ENCODE measurements at places on chromosomes 3 and 15. TPM values are rescaled to one million over a fixed set of nuclear protein-coding genes. Genes with fewer than 3 reads are reported as not detected.

The CCR3 gene
- not detected for total RNA-seq

- no peak for DNase-seq
These were observed 3.7 kb downstream of the HRG start for GRCh38 chr3:186669378-186670084.

The SH2D7 gene
- not detected for total RNA-seq

The ARNT2 gene
- total RNA-seq, result not detected

The COX5A gene
- total RNA-seq, result 60.0 TPM

The LYSMD4 gene
- 17.4 TPM for total RNA-seq

DNA sequence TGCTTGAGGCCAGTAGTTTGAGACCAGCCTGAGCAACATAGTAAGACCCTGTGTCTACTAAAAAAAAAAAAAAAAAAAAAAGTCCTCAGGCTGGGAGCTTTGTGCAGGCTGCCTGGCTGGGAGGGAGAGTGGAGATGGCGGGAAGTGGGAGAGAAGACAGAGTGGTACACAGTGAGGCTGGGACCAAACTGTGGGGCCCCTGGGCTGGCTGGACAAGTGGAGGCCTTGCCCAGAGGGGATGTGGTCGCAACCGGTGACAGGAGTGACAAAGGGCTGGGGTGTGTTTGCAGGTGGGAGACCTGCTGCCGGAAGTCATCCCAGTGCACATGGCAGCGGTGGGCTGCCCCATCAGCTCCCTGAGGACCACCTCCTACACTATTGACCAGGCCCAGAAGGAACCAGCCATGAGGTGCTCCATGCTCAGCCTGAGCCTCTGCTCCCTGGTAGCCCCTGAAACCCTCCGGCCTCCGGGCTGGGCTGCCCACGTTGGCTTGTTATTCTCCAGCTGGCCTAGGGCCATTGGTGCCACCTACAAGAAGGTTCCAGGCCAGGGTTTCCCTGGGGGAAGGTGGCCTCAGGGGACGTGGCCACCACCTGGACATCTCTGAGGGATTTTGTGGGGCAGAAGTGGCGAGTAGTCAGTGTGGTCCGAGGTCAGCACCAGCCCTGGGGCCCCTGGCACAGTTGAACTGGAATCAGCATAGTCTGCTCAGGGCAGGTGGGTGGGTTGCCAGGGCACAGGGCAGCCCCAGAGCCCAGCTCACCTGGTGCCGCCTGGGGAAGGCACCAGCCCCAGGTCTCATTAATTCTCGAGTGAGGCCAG, 22.7 kb downstream of the ACAA1 start:
- DNase-seq, result peak; percentile 36

DNA sequence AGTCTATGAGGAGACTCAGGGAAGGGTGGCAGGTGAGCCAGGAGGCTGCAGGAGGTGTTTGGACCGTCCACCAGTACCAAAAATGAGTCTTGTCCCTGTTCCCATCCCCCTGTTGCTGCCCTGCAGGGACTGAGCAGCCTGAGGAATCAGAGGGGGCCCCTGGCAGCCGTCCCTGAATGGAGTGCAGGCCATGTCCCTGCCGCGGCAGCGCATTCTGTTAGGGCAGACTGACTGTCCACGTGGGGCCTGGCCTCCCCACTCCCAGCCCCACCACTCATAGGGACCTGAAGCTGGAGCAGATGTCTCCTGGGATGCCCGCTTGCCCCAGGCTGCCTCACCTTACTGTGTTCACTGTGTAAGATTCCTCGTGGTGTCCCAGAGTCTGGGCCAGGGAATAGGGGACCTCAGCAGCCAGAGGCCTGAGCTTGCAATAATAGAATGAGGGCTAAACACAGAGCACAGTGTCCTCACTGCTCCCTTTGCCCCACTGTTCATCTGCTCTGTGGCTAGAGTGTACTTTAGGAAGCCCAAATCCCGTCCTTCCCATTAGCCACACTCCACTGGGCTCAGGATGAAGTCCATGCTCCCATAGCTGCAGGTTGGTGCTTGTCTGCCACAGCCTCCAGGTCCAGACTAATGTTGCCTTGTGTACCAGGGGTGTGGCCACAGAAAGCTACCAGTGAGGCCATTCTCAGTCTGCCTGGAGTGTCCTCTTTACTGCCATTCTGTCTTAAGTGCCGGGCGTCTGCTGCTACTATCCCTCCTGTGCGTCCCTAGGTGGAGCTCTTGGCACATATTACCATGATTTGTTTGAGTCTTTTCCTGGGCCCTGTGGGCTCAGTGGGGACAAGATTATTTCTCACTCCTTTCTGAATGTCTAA, 63.2 kb downstream of the HCN4 start:
- DNase-seq, result no peak

- no peak for DNase-seq
These were observed 174.5 kb downstream of the OPA1 start for GRCh38 chr3:193767353-193768069.

The CTXND1 gene
- total RNA-seq, result not detected

DNA sequence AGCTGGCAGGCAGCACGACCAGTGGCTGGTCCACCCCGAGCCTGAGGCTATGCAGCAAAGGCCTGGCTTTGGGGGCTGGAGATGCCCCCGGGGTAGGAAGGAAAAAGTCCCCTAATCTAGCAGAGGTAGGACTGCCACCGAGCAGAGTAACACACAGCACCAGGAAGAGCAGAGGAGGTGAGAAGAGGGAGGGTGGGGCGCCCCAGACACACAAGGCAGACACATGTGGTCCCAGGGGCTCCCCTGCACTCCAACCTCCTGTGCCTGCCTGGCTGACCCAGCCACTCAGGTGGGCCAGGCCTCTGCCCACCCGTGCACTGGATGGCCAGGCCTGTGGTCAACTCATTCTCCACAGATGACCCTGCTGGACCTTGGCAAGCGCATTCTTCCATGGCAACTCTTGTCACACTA, 112.4 kb downstream of the ADCY5 start:
- peak; percentile 56 for DNase-seq

The HSPBAP1 gene
- total RNA-seq, result 23.7 TPM

GRCh38 chr3:155339052-155339451, 45.6 kb upstream of the STRIT1 start:
- no peak for DNase-seq

The REC114 gene
- total RNA-seq, result not detected

- DNase-seq, result peak; percentile 90
These were observed at the start of gene CFAP92 for GRCh38 chr3:128993461-128994172. TSS of gene CFAP92 (minus strand) at chr3:128994076. CDS start at chr3:128993304, 772 bp downstream.

- DNase-seq, result no peak
These were observed 21.7 kb downstream of the KCNMB3 start for GRCh38 chr3:179229177-179229576.

- DNase-seq, result no peak
These were observed 74.7 kb upstream of the C3orf80 start for GRCh38 chr3:160150525-160150924.

DNA sequence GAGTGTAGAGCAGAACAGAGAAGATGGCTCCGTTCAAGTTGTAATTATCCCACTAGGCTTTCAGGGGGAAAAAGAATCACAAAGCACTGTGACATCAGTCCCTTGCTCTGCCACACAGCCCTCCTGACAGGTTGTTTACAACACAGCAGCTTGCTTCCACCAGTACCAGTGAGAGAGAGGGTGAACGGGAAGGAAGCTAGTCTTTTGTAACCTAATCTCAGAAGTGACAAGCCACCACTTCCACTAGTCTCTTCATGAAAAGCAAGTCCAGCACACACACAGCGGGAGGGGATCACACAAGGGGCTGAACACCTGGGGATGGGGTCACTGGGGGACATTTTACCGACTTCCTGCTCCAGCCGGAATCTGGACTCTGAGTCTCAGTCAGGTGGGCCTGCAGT, 86.3 kb downstream of the FAM81A start:
- peak; percentile 12 for DNase-seq

DNA sequence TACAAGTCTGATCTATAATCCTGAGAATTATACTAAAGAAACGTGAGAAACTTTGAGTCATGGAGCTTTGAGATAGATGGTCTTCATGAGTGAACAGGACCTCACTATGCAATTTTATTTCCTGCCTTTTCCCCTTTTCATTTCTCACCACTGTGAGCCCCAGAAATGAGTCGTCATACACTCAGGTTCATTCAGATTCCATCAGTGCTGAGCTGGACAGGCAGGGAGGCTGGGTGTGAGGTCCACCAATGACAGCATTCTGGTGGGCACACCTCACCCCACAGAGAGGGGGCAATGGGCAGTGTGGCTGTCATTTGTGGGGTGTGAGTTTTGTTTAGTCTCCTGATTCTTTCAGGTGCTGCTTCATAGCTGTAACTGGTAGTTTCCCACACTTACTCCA, 16.9 kb downstream of the TIGIT start:
- no peak for DNase-seq

The SERPINI2 gene
- total RNA-seq, result not detected

DNA sequence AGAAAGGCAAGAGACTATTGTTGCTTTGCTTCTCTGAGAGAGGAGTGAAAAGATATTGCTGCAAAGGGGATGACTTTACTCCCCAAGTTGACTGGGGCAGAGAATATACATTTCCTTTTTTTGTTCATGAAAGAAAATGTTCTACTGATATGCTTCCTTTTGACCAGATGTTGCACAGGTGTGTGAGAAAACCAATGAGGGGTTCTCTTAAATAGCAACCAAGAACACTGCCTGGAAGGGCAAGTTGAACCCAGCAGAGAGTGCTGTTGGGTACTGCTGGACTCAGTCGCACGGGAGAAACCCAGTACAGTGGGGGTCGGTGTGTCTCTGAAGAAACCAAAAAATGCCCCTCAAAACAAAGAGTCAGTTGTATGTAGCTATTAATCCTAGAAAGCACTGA, 101.2 kb downstream of the CHST2 start:
- DNase-seq, result no peak

- no peak for DNase-seq
These were observed 53.4 kb downstream of the DENND4A start for GRCh38 chr15:65738649-65739048.

GRCh38 chr15:60508442-60508841, 29.5 kb upstream of the ICE2 start:
- no peak for DNase-seq

DNA sequence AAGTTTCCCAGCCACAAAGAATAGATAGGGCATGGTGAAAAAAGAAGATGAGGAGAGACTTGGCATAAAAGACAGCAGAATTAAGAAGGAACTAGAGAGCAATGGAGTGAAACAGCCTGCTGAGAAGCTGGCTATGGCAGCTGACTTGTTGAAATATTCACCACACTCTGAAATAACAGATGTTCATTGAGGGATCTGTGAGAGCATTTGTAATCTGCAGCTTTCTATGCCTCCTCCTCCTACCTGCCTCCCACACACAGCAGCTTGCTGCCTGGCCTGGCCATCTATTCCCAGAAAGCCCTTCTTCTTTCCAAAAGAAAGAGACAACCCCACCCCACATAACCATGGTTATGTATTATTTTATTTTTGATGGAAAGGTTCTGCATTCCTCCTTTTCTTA, 303.9 kb downstream of the GAP43 start:
- DNase-seq, result no peak

DNA sequence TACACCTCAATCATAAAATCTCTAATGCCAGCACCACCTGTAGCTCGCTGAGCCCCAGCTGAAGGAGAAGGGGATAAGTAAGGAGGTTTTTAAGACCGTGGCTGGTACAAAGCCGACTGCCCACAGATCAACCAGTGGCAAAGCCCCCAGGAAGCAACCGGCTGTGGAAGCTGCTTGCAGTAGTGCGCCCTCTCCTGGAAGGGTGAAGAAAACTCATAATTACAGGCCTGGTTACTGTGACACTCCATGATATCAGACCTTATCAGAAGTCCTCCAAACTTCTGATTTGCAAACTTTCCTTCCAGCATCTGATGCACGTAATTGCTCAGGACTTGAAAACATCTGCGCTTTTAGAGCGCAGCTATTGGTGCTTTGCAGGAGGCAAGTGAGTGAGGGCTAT, 63.1 kb upstream of the MCTP2 start:
- DNase-seq, result no peak

DNA sequence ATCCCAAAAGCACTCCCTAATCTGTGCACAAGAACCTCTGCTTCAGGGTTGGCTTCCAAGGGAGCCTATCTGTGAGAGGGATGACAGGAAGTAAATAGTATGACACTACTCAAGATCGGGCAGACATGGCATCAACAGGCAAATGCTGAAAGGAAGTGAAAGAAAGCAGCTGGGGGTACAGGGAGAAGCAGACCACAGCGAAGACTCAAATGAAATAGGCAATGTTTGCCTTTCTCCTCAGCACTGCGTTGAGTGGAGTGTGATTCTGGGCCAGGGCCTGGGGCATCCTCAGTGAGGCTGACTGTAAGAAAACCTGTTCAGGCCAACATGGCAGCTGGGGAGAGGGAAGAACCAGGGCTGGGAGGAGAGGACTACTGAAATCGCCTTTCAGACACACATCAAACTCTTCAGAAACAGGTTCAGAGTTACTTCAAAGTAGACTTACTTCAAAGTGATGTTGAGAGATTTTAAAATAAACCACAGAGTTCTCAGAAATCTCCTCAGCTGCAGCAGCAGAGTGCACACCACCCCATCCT, 96.6 kb downstream of the SLC9A9 start:
- peak; percentile 68 for DNase-seq

- DNase-seq, result no peak
These were observed 159.3 kb downstream of the WDR76 start for GRCh38 chr15:43985976-43986680.

DNA sequence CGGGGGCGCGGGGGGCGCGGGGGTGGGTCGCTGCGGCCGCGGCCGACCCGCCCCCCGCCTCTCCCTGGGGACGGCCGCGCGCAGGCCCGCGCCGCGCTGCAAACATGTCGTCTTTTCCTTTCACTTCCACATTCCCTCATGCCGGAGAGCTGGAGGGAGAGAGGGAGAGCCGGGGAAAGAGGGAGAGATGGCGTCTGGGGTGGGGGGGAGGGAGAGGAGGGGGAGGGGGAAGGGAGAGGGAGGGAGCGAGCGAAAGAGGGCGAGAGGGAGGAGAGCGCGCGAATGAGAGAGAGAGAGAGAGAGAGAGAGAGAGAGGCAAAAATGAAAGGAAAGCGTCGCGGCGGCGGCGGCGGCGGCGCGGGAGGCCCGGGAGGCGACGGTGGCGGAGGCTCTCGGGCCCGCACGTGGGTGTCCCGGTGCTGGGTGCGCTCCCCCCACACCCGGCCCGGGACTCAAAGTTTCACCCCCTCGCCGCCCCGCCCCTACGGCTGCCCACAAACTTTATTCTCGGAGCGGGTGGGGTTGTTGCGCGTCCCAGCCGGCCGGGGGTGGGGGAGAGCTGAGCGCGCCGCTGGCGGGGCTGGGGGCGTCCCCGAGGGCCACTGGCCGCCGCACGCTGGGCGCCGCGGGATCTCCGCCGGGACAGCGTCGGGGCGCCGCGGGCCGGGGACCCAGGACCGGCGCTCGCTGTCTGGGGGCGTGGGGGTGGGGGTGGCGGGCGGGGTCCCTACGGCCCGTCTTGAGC, 731 bp downstream of the ZNF710 start:
- DNase-seq, result peak; percentile 60

GRCh38 chr3:143793971-143794370, 54.3 kb downstream of the SLC9A9 start:
- DNase-seq, result no peak

DNA sequence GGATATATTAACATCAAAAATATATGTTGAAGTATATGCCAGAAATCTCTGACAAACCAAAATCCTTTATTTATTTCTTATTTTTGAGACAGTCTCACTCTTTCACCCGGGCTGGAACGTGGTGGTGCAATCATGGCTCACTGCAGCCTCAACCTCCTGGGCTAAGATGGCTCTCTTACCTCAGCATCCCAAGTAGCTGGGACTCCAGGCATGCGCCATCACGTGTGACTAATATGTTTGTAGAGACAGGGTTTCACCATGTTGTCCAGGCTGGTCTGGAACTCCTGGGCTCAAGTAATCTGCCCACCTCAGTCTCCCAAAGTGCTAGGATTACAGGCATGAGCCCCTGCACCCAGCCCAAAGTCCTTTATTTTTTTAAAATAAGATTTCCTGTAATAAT, 11.9 kb downstream of the FAIM start:
- DNase-seq, result no peak

GRCh38 chr3:32335365-32336112, 56.1 kb upstream of the CMTM7 start:
- DNase-seq, result peak; percentile 14

GRCh38 chr15:63835211-63835568, 1.4 kb upstream of the HERC1 start:
- no peak for DNase-seq
